ENCODE measurements at places on chromosomes 3 and 15.

DNA sequence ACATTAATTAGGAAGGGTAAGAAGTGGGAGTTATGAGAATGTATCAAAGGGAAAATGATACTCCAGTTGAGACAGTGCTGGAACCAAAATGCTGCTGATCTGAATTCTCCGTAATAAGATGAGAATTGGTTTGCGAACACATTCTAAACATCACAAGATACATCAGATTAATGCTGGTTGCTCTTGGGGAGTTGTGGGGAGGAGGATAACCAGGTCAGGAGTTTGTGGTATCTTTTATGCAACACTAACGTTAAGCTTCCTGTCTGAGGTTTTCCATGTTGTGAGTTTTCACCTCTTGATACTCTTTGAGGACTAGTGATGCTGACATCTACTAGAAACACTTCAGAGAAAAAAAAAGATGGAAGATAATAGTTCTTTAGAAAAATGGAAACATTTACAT lies 47.2 kb downstream of the PPARG start:
- peak; percentile 2 for DNase-seq

GRCh38 chr15:95409626-95410310 lies 920.7 kb upstream of the NR2F2 start:
- no peak for DNase-seq

GRCh38 chr3:71010726-71011455 lies 572.6 kb downstream of the FOXP1 start:
- DNase-seq, result no peak

DNA sequence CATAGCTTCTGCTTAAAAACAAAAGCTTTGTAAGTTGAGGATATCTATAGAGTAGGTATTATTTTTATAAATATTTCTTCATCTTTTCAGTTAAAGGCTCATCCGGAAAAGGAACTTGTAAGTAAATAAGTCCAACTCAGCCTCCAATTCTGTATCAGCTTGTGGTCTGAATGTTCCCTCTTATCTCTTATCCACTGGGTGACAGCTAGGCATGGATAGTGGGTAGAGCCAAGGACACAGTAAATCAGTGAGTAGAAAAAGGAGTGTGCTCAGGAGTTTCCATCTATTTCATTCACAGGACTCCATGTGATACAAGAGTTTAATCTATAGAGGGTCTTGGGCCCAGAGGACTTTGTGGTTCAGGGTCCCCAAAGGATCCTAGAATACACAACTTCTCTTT lies 50.9 kb downstream of the FRMD5 start:
- no peak for DNase-seq

- peak; percentile 37 for DNase-seq
These were observed 5.6 kb downstream of the TMEM40 start for GRCh38 chr3:12753275-12754028.

- no peak for DNase-seq
These were observed 211.9 kb downstream of the KCNAB1 start for GRCh38 chr3:156332304-156332703.

DNA sequence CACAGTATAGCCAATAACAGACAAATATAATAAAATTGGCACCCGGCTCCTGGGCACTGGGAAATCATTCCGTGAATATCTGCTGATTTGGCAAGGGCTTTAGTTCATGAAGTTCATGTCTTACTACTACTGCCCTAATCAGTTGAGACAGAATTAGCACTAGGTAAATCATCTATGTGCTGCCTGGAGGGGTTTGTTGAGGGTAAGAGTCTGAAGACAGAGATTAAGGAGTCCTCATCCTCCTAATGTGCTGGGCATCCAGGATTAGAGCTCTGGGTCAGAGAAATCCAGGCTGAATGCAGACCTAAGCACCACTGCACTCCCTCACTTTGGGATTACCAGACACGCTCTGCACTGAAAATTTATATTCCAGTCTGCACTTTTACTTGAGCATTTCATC lies 2.0 kb downstream of the SAMD7 start:
- no peak for DNase-seq

- DNase-seq, result no peak
These were observed 145.1 kb downstream of the MAGI1 start for GRCh38 chr3:65893631-65894030.

DNA sequence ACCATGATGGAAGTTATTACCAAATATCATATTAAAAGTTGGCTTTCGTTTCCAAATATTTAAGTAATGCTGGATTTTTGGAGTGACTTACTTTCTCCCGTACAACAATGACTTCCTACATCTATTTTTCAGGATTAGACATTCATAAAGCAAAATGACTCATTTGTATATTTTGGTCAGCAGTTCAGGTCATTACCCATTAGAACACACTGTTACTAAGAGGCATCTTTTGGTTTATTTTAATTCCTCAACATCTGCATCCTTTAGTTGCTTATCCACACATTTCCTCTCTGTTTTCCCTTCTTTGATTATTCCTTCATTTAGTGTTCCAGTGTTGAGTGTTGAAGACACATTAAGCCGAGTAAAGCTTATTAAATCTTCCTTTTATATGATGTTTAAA lies 348.2 kb downstream of the NAALADL2 start:
- DNase-seq, result no peak

GRCh38 chr3:118813472-118813871 lies 221.2 kb downstream of the IGSF11 start:
- DNase-seq, result no peak

DNA sequence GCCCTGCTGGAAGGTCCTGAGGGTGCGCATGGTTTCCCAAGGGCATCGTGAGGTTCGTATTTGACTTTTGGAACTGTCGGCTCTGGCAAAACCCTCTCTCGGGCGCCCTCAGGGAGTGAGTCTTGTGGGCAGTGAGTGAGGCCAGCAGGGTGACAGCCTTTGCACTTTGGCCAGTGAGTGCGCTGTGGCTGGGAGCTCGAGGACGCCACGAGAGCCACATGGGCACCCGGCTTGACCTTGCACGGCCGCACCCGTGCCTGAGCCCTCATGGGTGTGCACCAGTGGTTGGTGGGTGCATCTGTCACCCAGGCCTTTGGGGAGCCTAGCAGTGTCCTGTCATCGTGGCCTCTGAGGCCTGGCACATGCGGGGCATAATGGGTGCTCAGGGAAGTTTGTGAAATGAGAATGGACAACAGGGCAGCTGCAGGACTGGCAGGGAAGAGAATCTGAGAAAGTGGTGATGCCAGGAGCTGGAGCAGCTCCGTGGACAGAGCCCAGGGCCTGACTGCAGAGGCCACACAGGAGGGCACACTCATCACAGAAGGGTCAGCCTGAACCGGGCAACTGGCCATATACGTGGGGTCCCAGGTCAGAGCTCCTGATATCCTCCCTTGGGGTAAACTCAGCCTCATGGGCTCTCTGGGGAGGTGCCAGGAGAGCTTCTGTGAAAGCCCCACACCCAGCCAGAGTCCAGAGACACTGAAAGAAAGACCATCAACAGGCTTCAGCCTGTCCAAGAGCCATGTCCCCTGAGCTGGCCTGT lies 30.4 kb upstream of the SNRPA1 start:
- DNase-seq, result no peak

DNA sequence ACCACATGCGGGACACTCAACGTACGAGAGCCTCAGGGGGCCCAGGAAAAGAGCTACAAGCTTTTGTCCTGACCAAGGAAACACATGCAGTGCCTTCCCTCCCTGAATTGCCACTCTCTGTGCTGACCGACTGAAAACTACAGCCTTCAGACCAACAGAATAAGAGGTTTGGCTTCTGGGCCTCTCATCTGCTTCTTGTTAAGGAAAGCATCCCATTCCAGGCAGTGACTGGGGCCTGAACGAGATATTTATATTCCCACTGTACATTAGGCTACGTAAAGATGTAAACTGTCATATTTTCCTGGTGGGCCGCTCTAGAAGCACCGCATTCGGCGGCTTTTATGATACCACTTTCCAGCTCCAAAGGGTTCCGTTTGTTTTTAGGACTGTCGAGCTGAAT lies 208.9 kb upstream of the TPM1 start:
- DNase-seq, result no peak

- no peak for DNase-seq
These were observed 159.8 kb downstream of the RBMS3 start for GRCh38 chr3:29440413-29441305.

DNA sequence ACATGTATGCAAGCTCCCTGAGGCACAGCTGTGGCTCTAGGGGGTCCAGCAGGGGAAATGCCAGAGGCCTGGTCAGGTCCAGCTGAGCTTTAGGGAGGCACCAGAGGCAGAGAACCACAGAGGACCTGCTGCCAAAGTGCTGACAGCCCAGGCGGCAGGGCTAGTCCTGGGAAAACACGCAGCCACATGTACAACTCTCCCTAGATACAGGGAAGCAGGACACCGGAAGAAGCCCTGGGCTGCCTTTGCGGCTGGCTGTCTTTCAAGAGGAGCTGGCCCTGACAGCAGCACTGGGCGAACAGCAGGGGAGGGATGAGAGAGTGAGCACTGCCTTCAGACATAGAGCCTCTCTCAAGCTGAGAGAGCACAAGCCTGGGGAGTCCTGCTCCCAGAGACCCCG lies 40.7 kb downstream of the RFT1 start:
- no peak for DNase-seq

GRCh38 chr3:79018265-79018664 lies 749.5 kb downstream of the ROBO1 start:
- no peak for DNase-seq

DNA sequence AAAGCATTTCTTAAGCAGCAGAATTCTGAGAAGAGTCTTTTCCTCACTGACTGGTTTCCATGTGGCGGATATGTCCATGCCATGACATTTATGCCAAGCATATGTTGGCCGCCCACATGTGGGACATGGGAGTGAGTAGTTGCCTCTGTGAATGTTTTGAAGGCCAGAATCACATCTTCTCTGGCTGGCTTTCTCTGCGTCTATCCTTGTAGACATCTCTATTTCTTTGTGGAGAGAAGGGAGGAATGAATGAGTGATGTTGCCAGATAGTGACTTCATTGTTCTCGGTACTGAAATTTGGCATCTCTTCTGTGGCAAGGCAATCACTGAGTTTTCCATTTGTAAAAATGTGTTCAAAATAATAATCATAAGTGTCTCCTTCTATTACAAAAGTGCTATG lies 316.0 kb downstream of the CLSTN2 start:
- no peak for DNase-seq

DNA sequence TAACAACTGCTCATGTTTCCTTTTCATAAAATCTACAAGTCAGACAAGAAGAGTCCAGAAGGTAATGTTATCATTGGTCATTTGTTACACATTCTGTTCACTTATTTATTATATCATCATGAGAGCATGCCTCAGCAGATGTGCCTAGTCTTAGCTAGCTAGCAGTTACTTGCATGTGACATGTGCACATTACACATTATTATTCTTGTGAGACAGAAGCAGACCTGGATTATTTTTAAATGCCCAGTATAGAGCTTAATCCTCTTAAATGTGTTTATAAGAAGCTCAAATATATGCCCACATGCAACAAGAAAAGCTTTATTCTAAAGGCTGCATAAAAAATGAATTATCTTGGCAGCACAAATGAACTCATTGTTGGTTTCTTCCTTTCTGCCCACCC lies 12.6 kb downstream of the YEATS2 start:
- DNase-seq, result no peak

- no peak for DNase-seq
These were observed 5.4 kb upstream of the IREB2 start for GRCh38 chr15:78432664-78433063.

DNA sequence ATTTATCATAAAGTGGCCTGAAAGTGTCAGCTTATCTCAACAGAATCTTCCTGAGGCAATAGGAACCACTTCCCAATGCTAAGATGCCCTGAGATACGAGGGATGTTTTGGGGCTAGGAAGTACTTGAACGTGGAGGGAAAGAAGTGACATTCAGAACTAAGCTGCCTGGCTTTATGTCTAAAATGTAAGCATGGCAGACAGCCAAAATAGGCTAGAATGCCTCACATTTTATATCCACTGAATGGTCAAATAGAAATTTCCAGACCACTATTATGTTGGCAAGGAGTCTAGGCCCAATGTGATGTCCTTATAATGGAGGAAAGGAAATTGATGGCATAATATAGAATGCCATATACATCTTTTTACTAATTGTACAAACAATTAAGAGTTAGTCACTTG lies 154.9 kb downstream of the PEX5L start:
- DNase-seq, result no peak

All from NCI-H226 (cell line).